ENCODE measurements at places on chromosomes 16 and 17. TPM values are rescaled to one million over a fixed set of nuclear protein-coding genes. Genes with fewer than 3 reads are reported as not detected.

Gene CTRL
- 6.2 TPM for total RNA-seq

Gene CA4
- not detected for total RNA-seq

Gene TBC1D3G
- not detected for total RNA-seq

Gene C1QTNF8
- total RNA-seq: not detected

Gene SLC47A2
- total RNA-seq: not detected

Gene DCTN5
- 81.3 TPM for total RNA-seq

Gene SCARF1
- 2.5 TPM for total RNA-seq

Gene MMP15
- 0.25 TPM for total RNA-seq

Gene ZACN
- 3.7 TPM for total RNA-seq

Gene ACOX1
- 26.3 TPM for total RNA-seq
